ENCODE measurements at places on chromosomes 4 and X.
A peak's percentile ranks its signal among the peaks of the same experiment; 100 is the strongest.

DNA sequence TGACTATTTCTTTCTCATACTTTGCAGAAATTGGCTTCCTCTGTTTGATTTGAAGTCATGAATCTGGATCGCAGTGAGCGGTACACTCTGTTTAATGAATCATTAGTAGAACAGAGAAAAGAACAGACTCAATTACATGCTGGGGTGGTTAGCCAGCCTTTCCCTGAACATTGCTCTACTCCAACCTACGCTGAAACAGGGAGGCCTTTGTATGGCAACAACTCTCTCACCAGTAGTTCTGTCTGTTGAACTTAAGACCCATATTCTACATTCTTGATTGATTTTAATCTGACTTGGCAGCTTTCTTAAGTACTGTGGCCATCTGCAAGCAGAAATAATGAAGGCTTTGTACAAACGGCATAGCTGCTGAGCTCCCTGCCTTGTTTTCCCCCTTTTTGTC, 19.0 kb upstream of the AP1S2 start:
- peak; percentile 88 for DNase-seq

- DNase-seq, result no peak
Observed at GRCh38 chr4:53599632-53600031, 8.3 kb upstream of the LNX1 start.

GRCh38 chr4:175703956-175704600, 108.0 kb downstream of the GPM6A start:
- peak; percentile 64 for DNase-seq

DNA sequence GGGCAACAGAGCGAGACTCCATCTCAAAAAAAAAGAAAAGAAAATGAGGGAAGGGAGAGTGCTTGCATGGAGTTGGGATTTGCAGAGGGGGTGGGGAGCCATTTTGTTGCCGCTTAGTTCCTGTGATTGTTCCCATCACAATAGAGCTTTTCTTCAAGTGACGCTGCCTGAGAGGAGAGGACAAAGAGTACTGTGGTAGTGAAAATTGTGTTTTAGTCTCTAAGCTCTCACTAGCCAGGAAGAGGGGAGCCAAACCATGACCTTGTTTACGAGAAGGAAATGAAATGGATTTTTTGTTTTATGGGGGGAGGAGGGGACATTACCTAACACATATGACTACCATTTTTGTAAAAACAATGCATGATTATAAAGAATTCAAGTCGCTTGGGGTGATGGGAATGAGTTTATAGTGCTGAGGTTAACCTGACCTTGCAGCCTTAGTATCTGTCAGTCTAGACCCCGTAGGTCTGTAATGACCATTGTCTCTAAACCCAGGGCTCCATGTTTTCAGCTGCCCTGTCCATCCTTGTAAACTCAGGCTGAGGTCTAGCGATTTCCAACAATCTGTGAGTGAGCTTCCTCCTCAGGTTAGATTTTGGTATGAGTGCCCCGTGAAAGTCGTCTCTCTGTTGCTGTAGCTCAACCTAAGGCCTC, 18.8 kb downstream of the SRD5A3 start:
- peak; percentile 65 for DNase-seq

DNA sequence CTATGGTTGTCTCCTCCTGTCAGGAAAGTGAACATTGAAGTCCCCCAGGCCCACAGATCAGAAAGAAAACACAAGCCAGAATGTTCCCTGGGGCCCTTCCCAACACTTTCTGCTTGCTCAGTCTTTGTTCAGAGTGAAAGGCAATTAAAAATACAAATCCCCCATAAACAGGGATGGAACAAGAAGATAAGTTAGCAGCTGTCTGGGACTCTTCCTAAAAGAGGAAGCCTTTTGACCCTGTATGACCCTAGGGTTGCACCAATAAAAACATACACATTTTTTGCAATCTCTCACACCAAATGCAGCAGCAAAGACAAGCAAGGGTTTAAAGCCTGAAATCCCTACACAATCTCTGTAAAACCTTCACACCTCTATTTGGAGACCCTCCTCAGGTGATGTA, 22.6 kb downstream of the IRF2 start:
- no peak for DNase-seq

DNA sequence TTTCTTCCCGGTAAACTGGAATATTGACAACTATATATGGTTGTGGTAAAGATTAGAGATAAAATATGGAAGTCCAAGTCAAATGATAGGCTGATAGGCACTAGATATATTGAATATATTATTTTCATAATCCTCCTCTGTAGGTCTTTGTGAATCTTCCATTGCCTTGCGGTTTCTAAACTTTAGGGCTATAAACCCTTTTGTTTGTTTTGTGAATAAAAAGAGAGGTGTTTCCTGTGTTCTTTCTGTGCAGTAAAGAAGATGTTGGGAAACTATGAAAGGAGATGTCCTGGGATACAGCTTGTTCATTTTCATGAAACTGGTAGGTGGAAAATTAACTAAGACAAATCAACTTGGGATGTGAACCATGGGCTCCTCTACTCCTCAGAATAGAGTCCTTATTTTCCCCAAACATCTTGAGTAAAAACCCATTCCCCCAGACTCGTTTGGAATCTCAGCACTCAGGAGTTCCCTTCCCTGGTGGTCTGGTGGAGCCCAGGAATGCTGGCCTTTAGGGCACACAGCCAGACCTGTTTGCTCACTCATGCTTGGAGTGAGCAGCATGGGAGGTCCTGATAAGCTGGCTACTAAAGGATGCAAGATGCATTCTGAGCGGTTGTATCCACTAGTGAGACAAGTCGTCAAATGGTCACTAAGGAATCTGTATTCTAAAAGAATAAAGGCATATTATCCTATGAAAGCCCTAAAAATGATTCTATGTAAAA, 22.2 kb downstream of the PRDM8 start:
- no peak for DNase-seq

- no peak for DNase-seq
Observed at GRCh38 chrX:74250574-74250973, 53.4 kb upstream of the ZCCHC13 start.
